Omental fat pad (tissue), 4 donors: ENCODE measurements at places on chromosomes 4 and X. TPM values are rescaled to one million over a fixed set of nuclear protein-coding genes. Genes with fewer than 3 reads are reported as not detected.

GRCh38 chrX:111328858-111329257 is 58.6 kb upstream of the CAPN6 start:
- DNase-seq: no peak

GRCh38 chr4:16684097-16684496 is 214.3 kb downstream of the LDB2 start:
- no peak for DNase-seq

Gene TMPRSS11D
- total RNA-seq: not detected

Gene FAM9B
- total RNA-seq: not detected

GRCh38 chr4:76354517-76355473 is 48.3 kb downstream of the STBD1 start:
- no peak for DNase-seq

GRCh38 chr4:141657550-141658250 is 21.3 kb downstream of the IL15 start:
- no peak for DNase-seq

DNA sequence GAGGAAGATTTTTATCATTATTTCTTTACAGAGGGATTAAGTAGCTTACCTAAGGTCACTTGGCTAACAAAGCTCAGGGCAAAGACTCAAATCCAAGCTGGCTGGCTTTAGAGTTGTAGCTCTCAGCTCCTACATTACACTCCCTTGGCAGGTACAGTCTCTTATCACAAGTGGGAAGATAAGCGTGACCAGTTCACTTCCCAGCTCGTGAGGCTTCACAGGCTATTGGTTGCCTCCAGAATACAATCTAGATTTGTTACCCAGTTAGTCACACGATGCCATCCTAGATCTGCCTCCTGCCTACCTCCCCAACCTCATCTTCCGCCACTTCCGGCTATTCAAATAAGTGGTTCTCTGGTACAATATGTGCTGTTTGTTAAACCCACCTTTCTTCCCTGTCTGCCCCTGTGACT is 3.7 kb downstream of the MMRN1 start:
- DNase-seq: no peak

Gene TMEM271
- not detected for total RNA-seq

Gene PDGFRA
- total RNA-seq: 272 TPM

Gene TDO2
- total RNA-seq: not detected

DNA sequence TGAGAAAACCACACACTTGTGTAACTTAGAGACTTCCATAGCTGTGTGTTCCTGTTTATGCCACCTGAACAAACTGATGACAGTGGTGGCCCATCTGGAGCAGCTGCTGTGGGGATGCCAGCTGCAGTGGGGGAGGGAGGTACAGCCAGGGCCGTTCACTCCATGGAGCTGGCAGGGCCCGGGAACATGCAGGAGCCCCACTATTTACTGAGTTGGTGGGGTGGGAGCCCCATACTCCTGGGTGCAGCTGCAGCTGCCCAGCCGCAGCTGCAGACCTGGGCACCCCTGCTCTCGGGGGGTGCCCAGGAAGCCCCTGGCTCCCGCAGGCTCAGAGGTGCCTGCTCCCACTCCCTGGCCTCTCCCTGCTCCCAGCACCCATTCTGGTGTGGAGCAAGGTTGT is 398.6 kb upstream of the RASGEF1B start:
- DNase-seq: no peak

- no peak for DNase-seq
These were observed 4.5 kb upstream of the RHOH start for GRCh38 chr4:40192114-40193015.

Gene SORCS2
- total RNA-seq: 4.6 TPM

DNA sequence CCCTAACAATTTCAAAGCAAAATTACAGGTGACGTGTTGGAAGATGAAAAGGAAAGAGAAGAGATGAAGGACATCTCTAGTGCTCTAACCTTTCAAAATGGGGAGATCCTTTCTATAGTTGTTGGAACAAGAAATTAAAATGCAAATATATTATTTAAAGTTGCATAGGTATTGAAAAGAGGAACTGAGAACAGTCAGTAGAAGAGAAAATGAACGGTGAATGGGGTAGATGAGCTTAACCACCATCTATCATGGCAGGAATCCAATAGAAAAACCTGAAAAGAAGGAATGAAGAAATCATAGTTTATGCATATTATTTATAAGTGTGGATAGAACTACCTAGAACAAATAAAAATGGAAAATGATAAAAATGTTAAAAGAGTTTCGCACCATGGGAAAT is 42.0 kb downstream of the ANXA5 start:
- DNase-seq: no peak

Gene ARMCX1
- 60.2 TPM for total RNA-seq

DNA sequence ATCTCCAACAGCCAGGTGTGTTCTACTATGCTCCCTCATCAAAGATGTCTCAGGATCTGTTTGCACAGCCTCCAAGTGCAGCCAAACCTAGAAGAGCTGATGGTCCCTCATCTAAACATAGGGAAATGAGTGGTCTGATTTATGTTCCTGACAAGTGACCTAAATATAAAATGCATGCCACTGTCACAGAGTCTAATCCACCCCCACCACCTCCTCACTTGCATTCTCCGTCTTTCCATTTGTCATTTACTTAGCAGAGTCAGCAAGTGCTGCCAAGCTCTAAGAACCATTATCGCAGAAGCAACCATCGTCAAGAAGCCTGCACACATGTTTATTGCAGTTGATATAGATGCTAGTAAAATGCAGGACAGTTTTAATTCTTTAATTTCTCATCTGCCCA is 33.1 kb upstream of the VCX3A start:
- DNase-seq: no peak

- no peak for DNase-seq
These were observed 25.3 kb upstream of the CLDN24 start for GRCh38 chr4:183347566-183347965.

Gene BTC
- 1.8 TPM for total RNA-seq

DNA sequence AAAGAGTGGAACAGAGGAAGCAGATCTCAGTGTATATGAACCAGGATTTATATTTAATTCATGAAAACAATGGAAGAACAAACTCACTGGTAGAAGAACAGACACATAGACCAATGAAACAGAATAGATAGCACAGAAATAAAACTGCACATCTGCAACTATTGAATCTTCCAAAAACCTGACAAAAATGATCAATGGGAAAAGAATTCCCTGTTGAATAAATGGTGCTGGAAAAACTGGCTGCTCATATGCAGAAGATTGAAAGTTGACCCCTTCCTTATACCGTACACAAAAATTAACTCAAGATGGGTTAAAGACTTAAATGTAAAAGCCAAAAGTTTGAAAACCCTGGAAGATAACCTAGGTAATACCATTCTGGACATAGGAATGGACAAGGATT is 391.0 kb downstream of the MAGEB5 start:
- DNase-seq: no peak

GRCh38 chr4:186949847-186950246 is 226.2 kb upstream of the FAT1 start:
- no peak for DNase-seq

- DNase-seq: no peak
These were observed 18.4 kb upstream of the FAM47E start for GRCh38 chr4:76233083-76233482.

Gene GAB3
- 11.9 TPM for total RNA-seq

Gene MBNL3
- total RNA-seq: 13.7 TPM

Gene MAOB
- total RNA-seq: 69.7 TPM

Gene CCSER1
- total RNA-seq: 8.9 TPM

- DNase-seq: no peak
These were observed 215.1 kb upstream of the SFRP2 start for GRCh38 chr4:154004016-154004415.

Gene HPSE
- total RNA-seq: 21.7 TPM

GRCh38 chrX:31702222-31702621 is 630.4 kb upstream of the FTHL17 start:
- no peak for DNase-seq

- no peak for DNase-seq
These were observed 93.8 kb downstream of the INPP4B start for GRCh38 chr4:142752202-142752786.

Gene GPRIN3
- 11.4 TPM for total RNA-seq

Gene SPANXD
- not detected for total RNA-seq

DNA sequence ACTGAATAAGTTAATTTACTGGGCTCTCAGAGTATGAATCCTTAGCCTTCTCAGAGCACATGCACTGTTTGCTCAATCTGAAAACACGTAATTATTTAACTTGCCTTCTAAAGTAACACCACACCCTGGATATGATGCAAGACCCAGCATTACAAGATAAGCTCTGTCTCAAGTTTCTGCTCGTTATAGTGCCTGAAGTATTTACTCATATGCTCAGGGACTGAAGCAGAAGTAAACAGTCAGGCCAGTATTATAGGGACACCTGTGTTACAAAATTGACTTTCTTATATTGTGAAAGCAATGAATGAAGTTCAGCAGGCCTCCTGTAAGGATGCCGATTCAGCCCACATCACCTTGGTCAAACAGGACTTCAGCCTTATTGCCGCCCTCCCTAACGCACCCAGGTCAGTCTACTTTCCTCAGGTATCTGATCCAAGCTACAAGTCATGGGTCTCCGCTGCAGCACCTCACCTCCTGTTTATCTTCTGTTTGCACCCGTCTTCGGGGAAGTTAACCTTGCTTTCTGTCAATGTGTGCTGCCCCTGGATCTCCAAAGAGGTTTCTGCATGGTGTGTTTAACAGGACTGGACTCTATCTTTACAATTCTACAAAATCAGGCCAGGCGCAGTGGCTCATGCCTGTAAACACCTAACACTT is 42.8 kb upstream of the KLF3 start:
- no peak for DNase-seq

Gene NRK
- total RNA-seq: 1.9 TPM

DNA sequence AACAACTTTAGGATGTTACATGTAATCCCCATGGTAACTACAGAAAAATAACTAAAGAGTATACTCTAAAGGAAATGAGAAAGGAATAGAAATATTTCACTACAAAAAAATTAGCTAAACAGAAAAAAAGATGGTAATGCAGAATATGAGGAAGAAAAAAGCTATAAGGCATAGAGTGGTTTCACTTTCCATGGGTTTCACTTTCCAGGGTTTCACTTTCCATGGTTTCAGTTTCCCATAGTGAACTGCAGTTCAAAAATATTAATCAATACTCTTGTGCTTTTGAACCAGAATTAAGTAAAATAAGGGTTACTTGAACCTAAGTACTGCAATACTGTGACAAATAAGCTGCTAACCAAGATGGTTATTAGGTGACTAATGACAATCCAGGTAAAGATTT is 42.0 kb downstream of the NPFFR2 start:
- DNase-seq: no peak

Gene RRH
- 0.31 TPM for total RNA-seq

GRCh38 chr4:169100670-169101101 is 90.6 kb upstream of the CBR4 start:
- no peak for DNase-seq

Gene RTL5
- 3.7 TPM for total RNA-seq

- no peak for DNase-seq
These were observed 112.7 kb upstream of the DUSP21 start for GRCh38 chrX:44731160-44731559.

- no peak for DNase-seq
These were observed 238.1 kb downstream of the ARHGAP24 start for GRCh38 chr4:85713005-85713404.

GRCh38 chr4:32551943-32552342 is 1831.8 kb downstream of the PCDH7 start:
- no peak for DNase-seq

Gene TRO
- total RNA-seq: 6.6 TPM

DNA sequence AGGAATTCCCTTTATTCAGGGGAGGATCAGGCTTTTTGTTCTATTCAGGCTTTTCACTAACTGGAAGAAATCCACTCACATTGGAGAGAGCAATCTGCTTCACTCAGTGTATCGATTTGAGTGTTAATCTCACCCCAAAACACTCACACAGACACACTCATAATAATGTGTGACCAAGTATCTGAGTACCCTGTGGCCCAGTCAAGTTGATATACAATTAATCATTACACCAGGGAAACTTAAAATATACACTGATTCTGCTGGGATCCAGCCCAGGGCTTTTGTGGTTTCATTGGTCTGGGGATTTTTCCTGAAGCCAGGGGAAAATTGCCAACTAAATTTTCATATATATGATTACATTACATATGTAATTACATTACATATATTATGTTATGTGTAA is 44.0 kb upstream of the GATB start:
- DNase-seq: no peak

DNA sequence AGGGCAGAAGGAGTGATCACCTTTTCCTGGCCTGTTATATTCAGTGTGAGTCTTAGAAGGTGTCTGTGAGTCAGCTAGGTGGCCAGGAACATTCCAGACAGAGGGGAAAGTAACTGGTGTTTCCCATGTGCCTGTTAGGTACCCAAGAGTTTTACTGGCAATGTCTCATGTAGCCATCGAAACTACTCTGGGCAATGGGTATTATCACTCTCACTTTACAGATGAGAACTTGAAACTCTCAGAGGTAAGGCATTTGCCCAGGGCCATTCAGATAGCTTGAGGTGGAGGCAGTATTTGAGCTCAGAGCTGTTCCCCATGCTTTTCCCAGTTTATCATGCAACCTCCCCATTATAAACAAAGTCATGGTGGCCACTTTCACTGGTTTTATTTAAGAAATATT is 80.4 kb upstream of the NHS start:
- DNase-seq: no peak

DNA sequence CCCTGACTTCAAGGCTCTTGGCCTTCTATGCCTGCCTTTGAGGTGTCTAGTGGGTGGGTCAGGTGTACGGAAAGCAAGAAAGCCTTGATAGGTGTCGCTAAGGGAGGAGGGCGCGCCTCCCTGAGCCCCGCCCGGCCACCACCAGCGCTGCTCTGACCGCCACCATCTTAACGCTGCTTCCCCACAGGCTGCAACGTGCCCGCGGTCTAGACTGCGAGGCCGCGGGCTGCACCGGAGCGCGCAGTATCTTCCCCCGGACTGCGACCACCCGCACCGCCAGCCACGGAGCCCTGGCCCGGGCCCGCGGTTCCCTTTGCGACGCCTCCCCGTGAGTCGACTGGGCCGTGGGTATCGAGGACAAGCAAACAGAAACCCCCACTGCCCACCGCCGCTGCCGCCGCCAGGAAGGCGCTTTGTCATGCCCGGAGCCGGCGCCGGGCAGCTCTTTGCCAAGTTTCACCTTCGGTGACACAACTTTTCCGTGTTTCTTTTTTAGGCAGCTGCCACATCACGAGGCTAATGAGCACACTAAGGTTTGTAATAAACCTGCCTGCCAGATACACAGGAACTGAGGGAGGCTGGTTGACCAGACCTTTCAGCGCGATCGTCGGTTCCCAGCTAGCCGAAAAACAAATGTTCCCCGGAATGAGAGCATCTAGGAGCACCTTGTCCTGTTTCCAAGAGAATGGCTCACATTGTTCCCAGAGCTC is 335.8 kb upstream of the F9 start:
- no peak for DNase-seq

GRCh38 chr4:93749292-93749761 is 79.2 kb upstream of the ATOH1 start:
- DNase-seq: no peak

Gene TMPRSS11A
- not detected for total RNA-seq

Gene NSUN7
- total RNA-seq: 1.3 TPM

- DNase-seq: no peak
These were observed 63.6 kb downstream of the CLNK start for GRCh38 chr4:10620935-10621488.

GRCh38 chrX:138349351-138349750 is 362.2 kb downstream of the FGF13 start:
- DNase-seq: no peak

Gene LRP2BP
- 0.56 TPM for total RNA-seq

Gene GABRG1
- total RNA-seq: 0.09 TPM
